NCI-H2029 treated with DMSO at 0.1 percent for 48 hours (cell line): ENCODE measurements at places on chromosomes 11 and 22.

- DNase-seq, result no peak
These were observed 45.2 kb downstream of the NECTIN1 start for GRCh38 chr11:119683783-119684182.

DNA sequence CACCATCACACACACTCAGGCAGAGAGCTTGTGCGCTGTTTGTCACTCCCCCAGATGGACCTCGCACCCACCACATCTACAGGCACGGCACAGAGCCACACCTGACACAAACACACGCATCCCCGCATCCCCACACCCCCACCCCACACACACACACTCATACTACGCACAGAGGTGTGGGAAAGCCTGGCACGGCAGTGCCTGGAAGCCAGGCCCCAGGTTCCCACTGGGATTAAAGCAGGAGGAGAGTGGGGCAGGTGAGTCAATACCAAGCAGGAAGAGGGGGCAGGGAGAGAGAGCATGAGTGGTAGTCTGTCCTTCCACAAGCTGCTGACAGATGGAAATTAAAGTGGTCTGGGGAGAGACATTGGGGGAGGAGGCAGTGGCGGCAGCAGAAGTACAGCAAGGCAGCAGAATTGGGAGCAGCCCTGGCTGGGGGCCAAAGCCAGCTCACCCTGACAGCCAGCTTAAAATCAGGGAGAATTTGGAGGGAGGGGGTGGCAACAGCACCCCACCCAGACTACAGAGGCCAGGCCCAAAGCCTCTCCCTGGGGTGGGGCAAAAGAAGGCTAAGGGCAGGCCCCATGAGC lies 20.7 kb downstream of the TNKS1BP1 start:
- peak; percentile 76 for DNase-seq

DNA sequence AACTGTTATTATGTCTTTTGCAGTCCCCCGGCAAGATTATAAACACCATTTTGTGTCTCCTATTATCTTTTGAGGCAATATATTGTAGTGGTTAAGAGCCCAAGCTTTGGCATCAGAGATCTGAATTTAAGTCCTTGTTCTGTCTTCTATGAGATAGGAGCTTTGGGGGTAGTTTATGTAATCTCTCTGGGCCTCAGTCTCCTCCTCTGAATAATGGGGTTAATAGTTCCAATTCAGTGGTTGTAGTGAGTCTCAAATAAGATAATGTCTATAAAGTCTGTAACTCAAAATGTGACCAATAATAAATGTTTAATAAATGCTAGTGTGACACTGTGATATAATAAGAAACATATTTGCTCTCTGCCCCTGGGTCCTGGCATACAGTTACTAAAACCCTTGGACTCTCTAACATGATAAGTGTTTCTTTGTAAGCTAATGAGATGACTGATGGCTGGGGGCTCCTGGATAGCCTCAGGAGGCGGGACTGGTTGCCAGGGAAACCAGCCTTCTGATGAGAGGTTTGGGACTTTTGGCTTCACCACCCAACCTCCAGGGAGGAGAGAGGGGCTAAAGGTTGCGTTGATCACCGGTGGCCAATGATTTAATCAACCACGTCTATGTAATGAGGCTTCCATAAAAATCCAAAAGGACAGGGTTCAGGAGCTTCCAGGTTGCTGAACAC lies 183.4 kb upstream of the MTMR2 start:
- DNase-seq, result no peak

DNA sequence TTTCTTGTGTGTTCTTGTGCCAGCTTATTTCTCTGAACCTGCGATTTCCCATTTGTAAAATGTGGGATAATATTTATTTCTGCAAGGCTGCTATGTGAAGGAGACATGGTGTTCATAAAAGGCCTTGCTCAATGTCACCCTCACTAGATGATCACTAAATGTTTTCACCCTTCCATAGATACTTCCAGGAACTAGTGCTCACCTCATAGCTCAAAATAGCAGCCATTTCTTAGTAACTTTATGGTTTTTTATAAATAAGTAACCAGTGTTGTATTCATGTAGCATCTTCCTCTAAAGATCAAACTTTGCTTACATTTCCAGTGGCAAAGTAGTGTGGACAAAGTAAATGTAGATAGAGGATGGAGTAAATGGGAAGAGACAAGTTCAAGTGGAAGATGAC lies 23.8 kb downstream of the SYTL2 start:
- DNase-seq, result no peak

GRCh38 chr11:102783720-102784119 lies 3.3 kb upstream of the MMP10 start:
- DNase-seq, result no peak

DNA sequence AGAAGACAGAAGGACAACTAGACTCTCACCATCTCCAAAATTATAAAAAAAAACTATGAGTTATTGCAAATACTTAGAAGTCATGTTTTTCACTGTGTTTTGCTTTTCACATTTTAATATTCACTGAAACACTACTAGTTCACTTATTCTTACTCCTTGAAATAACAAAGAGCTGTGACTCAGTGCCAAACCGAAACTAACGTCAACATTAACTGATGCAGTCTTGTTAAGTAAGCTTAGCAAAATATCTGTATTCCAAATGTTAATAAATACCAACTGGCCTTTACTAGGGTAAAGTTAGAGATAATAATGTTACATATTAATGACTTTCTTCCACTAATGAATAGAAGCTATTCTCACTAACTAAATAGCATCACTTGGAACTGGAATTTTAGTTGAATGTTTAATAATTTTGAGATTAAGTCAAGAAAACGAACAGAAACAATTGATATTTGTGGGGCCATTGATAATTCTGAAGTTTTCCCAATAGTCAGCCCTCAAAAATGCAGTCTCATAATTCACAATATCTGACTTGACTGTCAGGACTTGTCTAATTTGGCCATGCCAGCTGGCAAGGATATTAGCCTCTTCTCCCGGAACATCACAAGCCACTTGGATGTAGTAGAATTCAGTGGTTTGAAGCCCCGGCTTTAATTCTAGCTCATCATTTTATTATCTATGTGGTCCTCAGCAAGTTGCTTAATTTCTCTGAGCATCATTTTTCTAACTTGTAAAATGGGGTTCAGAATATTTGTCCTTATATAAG lies 230.1 kb upstream of the DDI1 start:
- no peak for DNase-seq

GRCh38 chr11:43116071-43116470 lies 195.7 kb upstream of the API5 start:
- DNase-seq, result no peak

- no peak for DNase-seq
These were observed 98.9 kb upstream of the TP53AIP1 start for GRCh38 chr11:129041611-129042018.

DNA sequence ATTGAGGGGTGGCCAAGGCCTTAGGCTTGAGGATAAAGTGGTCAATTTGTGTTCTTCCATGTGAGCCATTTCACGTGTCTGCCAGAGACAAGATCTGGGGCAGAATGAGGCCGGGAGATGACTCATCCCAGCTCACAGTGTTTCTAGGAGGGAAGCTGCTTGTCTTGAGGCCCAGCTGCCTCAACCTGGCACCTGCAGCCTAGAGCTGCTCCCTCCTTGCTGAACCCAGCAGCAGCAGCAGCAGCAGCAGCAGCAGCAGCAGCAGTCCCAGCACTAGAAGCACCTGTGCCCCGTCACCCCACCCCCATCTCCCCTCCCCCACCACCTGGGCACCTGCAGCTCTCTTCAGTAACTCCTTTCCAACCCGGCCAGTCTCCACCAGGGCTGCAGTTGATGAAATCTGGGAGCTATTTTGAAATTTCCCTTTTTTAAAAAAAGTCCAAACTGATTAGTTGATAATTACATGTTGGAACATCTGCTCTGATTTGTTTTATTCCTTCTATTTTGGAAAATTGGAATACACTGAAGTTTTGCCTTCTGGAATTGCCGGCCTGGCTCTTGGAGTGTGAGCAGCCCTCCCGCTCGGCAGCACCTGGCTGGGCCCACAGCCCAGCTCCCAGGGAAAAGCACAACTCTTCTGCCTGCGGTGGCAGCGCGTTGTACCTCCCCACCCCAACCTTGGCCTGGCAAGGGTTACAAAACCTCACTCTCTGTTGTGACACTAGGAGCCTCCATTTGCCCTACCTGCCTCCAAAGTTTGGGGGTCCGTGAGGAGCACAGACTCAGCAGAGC lies 143.5 kb downstream of the NXPE2 start:
- no peak for DNase-seq
